CD14-positive monocyte (primary cell): ENCODE measurements at places on chromosomes 3 and 15. TPM values are rescaled to one million over a fixed set of nuclear protein-coding genes. Genes with fewer than 3 reads are reported as not detected.
A peak's percentile ranks its signal among the peaks of the same experiment; 100 is the strongest.

- H3K27ac ChIP-seq, result no peak overlapping the region
- H3K4me1 ChIP-seq, result no peaks in the 10 kb centered on the region
- no peak overlapping the region for H3K4me3 ChIP-seq
These were observed 23.2 kb upstream of the RBP2 start for GRCh38 chr3:139499536-139499935.

DNA sequence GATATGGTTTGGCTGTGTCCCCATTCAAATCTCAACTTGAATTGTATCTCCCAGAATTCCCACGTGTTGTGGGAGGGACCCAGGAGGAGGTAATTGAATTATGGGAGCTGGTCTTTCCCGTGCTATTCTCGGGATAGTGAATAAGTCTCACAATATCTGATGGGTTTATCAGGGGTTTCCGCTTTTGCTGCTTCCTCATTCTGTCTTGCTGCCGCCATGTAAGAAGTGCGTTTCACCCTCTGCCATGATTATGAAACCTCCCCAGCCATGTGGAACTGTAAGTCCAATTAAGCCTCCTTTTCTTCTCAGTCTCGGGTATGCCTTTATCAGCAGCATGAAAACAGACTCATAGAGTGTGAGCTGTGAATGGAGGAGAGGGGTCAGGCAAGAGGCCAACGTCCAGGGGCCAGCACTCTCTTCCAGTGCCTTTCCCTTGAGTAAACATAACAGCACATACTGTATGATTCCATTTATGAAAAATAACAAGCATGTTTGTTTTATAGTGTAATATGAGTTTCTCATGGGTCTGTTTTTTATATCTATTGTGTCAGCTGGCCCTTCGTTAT lies 16.3 kb upstream of the LCTL start:
- peak; percentile 9 for DNase-seq
- no peak overlapping the region for H3K27ac ChIP-seq
- no peaks in the 10 kb centered on the region for H3K27me3 ChIP-seq
- H3K36me3 ChIP-seq, result no peaks in the 10 kb centered on the region
- H3K4me1 ChIP-seq, result peaks cover 30% of the 10 kb centered on the region

DNA sequence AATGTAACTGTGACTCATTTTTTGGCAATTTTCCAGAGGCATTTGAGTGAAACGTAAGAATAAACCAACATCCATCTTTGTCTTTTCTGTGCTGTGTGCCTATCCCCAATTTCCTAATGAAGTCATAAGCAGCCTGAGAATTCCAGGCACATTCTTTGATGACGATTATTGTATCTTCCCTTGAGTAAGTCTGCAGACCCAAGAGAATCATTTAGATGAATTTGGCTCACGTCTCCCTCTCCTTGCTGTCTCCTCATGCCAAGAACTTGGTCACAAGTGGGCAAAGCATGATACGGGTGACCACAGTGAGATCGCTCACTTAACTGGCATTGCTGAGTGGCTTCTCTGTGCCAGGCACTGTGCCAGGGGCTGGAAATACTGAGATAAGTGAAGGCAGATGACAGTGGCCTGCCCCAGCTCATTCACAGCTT lies 384.5 kb upstream of the IL12A start:
- no peak overlapping the region for H3K4me3 ChIP-seq
- no peak for DNase-seq
- H3K27me3 ChIP-seq, result no peaks in the 10 kb centered on the region

GRCh38 chr3:142112601-142113000 lies 36.7 kb downstream of the TFDP2 start:
- H3K4me3 ChIP-seq, result no peak overlapping the region
- H3K36me3 ChIP-seq, result no peaks in the 10 kb centered on the region
- H3K27ac ChIP-seq, result no peak overlapping the region

DNA sequence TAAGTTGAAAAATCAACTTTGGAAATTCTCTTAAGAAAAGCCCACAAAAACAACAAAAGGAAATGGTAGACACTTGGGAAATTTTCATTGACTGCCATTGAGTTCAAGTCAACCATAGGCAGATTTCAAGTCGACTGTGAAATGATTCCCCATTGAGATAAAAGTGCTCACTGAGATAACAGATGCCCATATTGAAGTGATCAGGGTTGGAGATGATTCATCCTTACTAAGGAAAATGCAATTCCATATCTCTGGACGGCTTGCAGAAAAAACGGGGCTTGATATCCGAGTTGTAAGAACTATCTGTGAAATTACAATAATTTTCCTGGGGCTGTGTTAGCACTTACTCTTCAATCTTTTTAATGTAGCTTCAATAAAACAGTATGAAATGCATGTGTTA lies 373.1 kb upstream of the THRB start:
- no peaks in the 10 kb centered on the region for H3K36me3 ChIP-seq
- DNase-seq, result no peak
- H3K27ac ChIP-seq, result no peak overlapping the region
- H3K4me3 ChIP-seq, result no peak overlapping the region
- no peaks in the 10 kb centered on the region for H3K27me3 ChIP-seq

GRCh38 chr3:88282528-88283241 lies 132.9 kb downstream of the C3orf38 start:
- DNase-seq, result no peak
- no peaks in the 10 kb centered on the region for H3K4me1 ChIP-seq
- no peaks in the 10 kb centered on the region for H3K36me3 ChIP-seq
- H3K4me3 ChIP-seq, result no peak overlapping the region

Gene FBXL2
- polyA plus RNA-seq, result not detected

Gene YEATS2
- polyA plus RNA-seq, result 4.2 TPM

Gene SLC7A14
- polyA plus RNA-seq, result not detected

Gene KBTBD12
- not detected for polyA plus RNA-seq
